ENCODE measurements at places on chromosomes 6 and 20.

DNA sequence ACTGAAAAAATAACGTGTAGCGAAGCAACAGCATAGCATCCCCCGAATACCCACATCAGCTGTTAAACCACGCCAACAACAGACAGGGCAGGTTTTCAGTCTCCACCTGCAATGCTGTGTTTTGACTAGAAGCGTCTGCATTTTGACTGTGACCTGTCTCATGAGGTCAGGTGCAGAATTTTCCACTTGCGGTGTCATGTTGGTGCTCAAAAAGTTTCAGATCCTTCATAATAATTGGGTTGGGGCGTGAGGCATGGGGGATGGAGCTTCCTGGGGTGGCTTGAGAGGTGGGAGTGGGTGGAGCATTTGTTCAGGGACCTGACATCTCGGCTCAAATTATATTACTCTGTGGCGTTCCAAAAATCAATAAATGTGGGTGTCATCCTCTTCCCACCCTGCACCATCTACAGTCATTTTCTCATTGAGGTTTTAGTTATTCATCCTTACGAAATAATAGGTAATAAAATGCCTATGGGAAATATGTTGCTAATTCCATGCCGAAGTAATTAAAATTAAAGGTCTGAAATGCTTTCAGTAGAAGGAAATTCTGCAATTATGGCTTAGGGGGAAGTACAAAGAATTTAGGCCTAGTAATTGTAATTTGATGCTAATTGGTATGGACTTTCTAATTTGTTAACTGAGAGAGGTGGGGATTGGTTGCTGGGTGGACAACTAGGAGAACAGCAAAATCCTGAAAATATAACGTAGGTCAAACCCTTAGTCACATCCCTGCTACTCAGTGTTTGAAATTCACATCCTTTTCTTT lies 81.0 kb downstream of the TIAM2 start:
- no peak for DNase-seq
- peaks cover 20% of the 10 kb centered on the region for H3K4me1 ChIP-seq
- no peaks in the 10 kb centered on the region for H3K36me3 ChIP-seq
- peak overlapping the region; percentile 88 for H3K27ac ChIP-seq
- no peak overlapping the region for H3K4me3 ChIP-seq

GRCh38 chr6:147782302-147782701 lies 273.8 kb downstream of the SAMD5 start:
- H3K27ac ChIP-seq: no peak overlapping the region
- H3K27me3 ChIP-seq: no peaks in the 10 kb centered on the region
- no peaks in the 10 kb centered on the region for H3K36me3 ChIP-seq
- no peaks in the 10 kb centered on the region for H3K4me1 ChIP-seq
- DNase-seq: no peak
- H3K4me3 ChIP-seq: no peak overlapping the region

DNA sequence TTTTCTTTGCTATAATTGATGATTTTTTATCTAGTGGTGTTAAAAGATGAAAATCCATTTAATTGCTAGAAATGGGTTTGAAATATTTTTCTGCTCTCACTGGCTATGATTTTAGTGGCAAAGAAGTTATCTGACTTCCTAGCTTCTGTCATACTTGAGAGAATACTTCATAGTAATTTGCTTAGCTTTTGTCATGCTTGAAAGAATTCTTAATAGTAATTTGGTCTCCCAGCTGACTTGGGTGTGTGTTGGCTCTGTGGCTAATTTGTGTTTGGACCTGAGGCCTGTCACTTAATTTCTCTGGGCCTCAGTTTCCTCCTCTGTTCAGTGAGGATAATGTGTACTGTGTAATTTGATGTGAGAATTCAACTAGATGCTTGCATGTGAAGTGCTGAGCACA lies 12.8 kb upstream of the RMND1 start:
- no peak overlapping the region for H3K4me3 ChIP-seq
- H3K27ac ChIP-seq: no peak overlapping the region
- H3K4me1 ChIP-seq: no peaks in the 10 kb centered on the region
- DNase-seq: no peak

DNA sequence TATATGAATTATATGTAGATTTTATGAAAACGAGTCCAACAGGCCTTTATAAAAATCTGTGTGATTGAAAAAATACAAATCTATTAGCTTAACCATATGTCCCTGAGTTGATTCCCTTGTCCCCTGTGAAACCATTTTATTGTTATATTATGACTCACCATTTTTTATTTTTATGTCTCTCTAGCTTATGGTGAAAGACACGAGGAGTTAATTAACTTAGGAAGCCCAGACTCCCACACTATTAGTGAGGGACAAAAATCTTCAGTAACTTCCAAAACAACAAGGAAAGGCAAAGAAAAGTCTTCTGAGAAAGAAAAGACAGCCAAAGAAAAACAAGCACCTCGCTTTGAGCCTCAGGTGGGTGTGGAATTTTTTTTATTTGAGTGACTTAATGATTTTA lies 183.1 kb downstream of the ADGB start:
- no peaks in the 10 kb centered on the region for H3K27me3 ChIP-seq
- H3K27ac ChIP-seq: no peak overlapping the region
- no peak overlapping the region for H3K4me3 ChIP-seq
- no peaks in the 10 kb centered on the region for H3K4me1 ChIP-seq
- no peaks in the 10 kb centered on the region for H3K36me3 ChIP-seq

DNA sequence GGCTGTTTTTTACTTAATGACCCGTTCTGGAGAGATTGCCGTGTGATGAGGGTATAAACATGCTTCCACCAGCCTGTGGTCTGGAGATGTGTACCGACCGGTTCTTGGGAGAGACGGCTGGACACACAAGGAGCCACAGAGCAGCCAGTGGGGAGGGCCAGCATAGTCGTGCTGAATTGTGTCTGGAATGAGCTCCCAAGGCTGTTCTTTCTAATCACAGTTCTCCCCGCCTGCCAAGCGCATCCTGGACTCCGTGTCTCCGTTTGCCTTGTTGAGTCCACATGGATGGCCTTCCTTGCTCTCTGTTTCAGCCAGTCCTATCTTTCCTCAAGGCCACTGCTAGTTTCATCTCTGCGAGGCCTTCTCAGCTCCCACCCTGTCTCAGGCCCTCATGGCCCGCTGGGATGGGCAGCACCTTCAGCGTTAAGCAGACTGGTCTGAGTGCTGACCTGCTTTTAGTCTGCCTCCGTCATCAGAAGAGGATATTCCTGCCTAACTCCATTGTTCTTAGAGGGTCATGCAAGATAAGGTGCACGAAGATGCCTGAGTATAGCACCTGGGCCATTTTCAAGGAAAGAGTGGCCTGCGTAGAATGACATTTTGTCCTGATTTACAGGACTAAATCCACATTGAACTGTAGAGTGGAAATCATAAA lies 20.6 kb downstream of the MANBAL start:
- no peak overlapping the region for H3K27ac ChIP-seq
- no peaks in the 10 kb centered on the region for H3K27me3 ChIP-seq
- peaks cover 18% of the 10 kb centered on the region for H3K36me3 ChIP-seq
- peaks cover 43% of the 10 kb centered on the region for H3K4me1 ChIP-seq

DNA sequence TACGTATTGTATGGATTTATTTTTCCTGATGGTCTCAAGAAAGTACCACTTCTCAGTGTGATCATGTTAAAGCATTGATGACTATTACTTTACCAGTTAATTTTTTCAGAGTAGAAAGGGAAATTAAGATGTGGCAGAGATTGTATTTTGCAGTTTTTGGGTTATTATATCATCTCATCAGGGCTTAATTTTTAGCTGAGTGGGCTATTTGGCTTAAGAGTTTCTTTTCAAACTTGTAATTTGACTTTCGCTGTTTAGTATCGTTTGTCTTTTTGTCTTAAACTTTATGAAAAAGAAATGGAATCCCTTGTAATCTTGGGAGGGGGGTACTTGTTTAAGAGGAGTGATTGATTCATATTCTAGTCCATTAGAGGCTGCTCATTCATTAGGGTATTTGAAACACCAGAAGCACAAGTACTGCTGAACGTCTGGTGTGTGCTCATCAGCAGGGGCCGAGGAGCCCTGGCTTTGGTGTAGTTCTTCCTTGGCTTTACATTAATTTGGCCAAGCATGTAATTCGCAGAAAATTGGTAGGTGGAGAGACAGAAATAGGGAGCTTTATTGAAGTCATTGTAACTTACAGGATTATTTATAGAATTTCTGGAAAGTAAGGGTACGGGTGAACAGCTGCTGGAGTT lies 112.4 kb downstream of the TIAM2 start:
- peak overlapping the region; percentile 6 for H3K4me3 ChIP-seq
- no peak for DNase-seq
- H3K4me1 ChIP-seq: peaks cover 6% of the 10 kb centered on the region
- H3K27me3 ChIP-seq: no peaks in the 10 kb centered on the region
- H3K27ac ChIP-seq: peak overlapping the region; percentile 65

GRCh38 chr6:33623895-33624381 lies 2.8 kb downstream of the ITPR3 start:
- peaks cover 4% of the 10 kb centered on the region for H3K4me1 ChIP-seq
- H3K27me3 ChIP-seq: no peaks in the 10 kb centered on the region
- no peak for DNase-seq
- H3K36me3 ChIP-seq: no peaks in the 10 kb centered on the region
- H3K4me3 ChIP-seq: no peak overlapping the region

DNA sequence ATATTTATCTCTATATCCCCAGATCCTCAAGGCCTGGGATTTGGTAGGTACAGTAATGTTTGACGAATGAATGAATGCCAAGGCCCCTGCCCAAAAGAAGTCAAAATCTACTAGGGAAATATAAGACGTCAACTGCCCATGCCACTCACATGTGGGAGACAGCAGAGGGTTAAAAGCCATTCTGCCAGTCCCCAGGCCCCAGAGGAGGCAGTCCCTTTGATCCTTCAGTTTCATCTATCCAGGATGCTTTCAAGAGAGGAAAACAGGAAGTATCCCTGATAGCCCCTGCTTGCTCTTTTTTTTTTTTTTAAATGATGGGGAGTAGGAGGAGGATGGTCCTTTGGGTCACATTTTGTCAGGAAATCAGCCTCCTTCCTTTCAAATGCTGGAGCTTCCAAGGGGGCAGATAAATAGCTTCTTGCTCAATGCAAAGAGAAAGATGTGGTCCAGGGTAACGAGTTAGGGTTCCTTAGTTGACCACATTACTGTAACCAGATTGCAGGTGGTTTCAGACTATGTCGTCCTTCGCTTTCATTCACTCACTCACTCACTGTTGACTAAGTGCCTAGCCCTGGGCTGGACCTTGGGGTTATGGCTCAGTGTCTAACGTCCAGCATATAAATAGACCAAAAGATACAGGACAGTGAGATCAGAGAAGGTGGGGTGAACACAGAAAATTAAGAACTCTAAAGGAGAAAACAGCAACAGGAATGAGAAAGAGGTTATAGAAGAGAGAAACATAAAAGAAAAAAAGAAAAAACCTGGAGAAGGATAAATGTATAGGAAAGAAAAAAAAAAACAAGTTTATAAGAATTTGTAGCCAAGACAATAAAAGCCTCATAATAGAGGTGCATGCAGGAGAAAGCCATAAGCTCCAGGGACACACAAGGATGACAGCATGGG lies 64.6 kb upstream of the PIM1 start:
- H3K4me3 ChIP-seq: no peak overlapping the region
- H3K36me3 ChIP-seq: no peaks in the 10 kb centered on the region
- DNase-seq: no peak
- peaks cover 11% of the 10 kb centered on the region for H3K4me1 ChIP-seq
- no peak overlapping the region for H3K27ac ChIP-seq
- H3K27me3 ChIP-seq: no peaks in the 10 kb centered on the region

DNA sequence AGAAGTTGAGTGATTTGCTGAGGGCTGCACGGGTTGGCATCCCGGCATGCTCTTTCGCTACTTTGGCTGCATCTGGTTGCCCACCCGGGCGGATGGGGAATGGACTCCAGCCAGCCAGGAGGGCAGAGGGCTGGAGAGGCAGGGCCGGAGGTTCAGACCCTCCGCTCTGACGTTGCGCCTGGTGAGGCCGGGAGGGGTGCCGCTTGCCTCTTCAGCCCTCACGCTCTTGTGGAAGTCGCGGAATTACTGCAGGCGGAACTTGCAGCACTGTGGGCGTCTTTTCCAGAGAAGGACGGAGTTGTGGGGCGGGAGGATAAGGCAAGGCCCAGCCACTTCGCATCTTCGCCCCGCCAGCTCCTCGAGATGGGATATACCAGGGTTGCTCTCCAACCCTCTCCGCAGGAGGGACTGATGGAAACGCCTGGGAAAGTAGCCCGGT lies 656 bp downstream of the RTEL1 start:
- peak overlapping the region; percentile 88 for H3K27ac ChIP-seq
- H3K36me3 ChIP-seq: peaks cover 17% of the 10 kb centered on the region
- no peak for DNase-seq
- H3K4me3 ChIP-seq: peak overlapping the region; percentile 83

DNA sequence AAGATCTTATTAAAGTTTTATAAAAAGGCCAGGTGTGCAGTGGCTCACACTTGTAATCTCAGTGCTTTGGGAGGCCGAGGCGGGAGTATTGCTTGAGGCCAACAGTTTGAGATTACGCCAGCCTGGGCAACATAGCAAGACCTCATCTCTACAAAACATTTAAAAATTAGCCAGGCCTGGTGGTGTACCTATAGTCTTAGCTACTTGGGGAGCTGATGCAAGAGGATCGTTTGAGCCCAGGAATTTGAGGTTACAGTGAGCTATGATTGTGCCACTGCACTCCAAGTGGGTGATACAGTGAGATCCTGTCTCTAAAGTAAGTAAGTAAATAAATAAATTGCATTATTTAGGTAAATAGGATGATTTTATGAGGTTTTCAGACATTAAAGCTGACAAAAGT lies 183.2 kb downstream of the ISM1 start:
- DNase-seq: no peak
- no peak overlapping the region for H3K4me3 ChIP-seq
- no peak overlapping the region for H3K27ac ChIP-seq
- no peaks in the 10 kb centered on the region for H3K4me1 ChIP-seq
- H3K36me3 ChIP-seq: no peaks in the 10 kb centered on the region

- H3K27ac ChIP-seq: no peak overlapping the region
These were observed 256.5 kb downstream of the TRDN start for GRCh38 chr6:123380257-123380656.

- H3K36me3 ChIP-seq: no peaks in the 10 kb centered on the region
- H3K27ac ChIP-seq: no peak overlapping the region
- DNase-seq: no peak
- H3K4me1 ChIP-seq: no peaks in the 10 kb centered on the region
These were observed 10.1 kb downstream of the RIPOR2 start for GRCh38 chr6:24925661-24926060.

DNA sequence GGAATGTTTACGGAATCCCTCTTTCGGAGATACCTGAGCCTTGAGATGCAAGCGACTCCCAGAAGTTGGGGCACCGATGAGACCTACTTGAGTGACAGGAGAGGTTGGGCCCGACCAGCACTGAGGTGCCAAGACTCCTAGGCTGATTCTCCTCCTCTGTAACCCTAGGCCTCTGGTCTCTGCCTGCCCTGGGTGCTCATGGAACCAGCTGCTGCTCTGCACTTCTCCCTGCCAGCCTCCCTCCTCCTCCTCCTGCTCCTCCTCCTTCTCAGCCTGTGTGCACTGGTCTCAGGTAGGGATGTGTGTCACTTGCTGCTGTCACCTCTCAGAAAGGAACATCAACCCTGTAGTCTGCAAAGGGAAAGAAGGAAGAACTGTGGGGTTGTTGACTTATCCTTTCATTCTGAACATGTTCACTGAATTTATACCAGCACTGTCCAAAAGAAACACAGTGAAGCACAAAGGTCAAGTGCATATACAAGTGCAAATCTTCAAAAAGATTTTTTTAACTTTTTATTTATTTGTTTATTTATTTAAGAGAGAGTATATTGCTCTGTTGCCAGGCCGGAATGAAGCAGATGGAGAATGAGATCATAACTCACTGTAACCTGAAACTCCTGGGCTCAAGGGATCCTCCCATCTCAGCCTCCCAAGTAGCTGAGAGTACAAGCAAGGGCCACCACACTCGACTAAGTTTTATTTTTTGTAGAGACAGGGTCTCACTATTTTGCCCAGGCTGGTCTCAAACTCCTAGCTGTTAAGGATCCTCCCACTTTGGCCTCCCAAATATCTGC lies 913 bp downstream of the BTN2A2 start:
- peak overlapping the region; percentile 68 for H3K27ac ChIP-seq
- peak overlapping the region; percentile 76 for H3K4me3 ChIP-seq
- no peaks in the 10 kb centered on the region for H3K27me3 ChIP-seq
